Hepatic stellate cell (primary cell): ENCODE measurements at places on chromosomes 7 and 10.

GRCh38 chr7:13540429-13540828, 449.0 kb downstream of the ETV1 start:
- DNase-seq: peak; percentile 14

DNA sequence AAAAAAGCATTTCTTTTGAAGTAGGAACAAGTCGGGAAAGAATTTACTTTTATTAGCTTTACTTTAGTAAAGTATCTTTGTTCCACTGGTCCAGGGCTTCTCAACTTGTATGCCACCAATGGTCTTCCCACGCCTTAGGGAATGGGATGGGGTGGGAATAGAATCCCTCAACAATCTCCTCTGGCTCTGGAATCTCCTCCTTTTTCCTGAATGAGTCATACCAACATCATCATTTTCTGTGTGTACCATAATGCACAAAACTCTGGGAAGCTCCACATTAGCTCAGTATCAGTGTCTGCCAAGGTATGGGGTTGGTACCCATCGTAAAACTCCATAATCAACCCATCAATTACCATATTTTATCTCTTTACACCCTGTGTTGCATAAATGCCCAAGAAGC, 159.4 kb upstream of the BMPER start:
- peak; percentile 28 for DNase-seq

- no peak for DNase-seq
Measured at GRCh38 chr7:37385787-37386186, 62.9 kb downstream of the ELMO1 start.

GRCh38 chr10:42781893-42782445, 626 bp upstream of the BMS1 start:
- DNase-seq: no peak

- DNase-seq: no peak
Measured at GRCh38 chr10:92184977-92185376, 105.9 kb downstream of the CPEB3 start.

DNA sequence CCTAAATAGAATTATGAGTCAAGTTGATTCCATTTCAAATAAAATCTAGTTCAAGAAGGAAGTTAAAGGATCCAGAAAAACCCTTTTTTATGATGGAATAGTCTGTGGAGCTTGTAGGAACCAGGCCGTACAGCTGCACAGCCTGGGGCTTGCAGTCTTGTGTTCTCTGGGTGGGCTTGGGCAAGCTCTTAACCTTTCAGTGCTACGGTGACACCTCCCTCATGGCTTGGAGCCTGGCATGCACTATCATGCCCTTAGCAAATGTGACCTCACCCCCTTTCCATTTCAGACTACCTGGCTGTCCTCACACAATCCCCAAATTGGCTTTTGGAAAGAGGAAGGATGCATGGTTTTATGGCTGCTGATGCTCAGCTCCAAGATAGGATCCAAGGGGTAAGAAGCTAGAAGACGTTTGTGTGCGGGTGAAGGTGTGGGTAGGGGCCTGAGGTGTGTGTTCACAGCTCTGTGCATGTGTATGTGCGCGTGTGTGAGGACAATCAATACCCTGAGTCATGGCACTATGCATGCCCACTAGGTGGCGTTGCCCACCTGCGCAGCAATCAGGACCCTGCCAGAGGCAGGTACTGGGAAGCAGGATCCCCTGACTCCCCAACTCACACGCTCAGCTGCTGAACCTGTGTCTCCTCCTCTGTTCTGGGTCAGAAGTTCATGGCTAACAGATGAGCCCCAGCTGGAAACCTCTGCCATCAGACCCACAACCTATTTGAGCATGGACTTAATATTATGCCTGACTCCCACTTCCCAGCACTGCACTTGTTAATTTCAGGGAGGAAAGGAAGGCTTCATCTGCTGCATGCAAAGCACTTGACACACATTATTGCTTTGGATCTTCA, 113.4 kb downstream of the PTPN20 start:
- peak; percentile 62 for DNase-seq

- no peak for DNase-seq
Measured at GRCh38 chr7:44724276-44724675, 24.4 kb upstream of the ZMIZ2 start.

GRCh38 chr10:63142136-63142535, 9.0 kb downstream of the NRBF2 start:
- no peak for DNase-seq

DNA sequence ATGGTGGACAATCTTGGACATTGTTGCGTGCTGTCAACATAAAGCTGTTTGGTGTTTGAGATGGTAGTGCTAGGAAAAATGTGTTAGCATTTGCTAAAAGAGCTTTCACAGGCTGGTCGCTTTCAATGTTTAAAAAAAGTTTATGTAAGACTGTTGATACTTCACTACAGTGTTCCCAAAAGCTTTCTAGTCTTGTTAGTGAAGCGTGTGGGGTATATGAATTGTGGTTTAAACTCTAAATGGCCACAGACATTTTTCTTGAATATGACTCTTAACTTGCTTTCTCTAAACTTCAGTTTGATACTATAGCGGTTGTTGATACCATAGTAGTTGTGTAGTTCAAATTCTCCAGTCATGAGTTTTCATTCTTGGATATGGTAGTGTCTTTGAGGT, 44.9 kb downstream of the MCU start:
- peak; percentile 6 for DNase-seq

- no peak for DNase-seq
Measured at GRCh38 chr10:4102802-4103344, 317.9 kb upstream of the KLF6 start.

GRCh38 chr7:5692845-5693278, 88.6 kb downstream of the RNF216 start:
- DNase-seq: no peak

DNA sequence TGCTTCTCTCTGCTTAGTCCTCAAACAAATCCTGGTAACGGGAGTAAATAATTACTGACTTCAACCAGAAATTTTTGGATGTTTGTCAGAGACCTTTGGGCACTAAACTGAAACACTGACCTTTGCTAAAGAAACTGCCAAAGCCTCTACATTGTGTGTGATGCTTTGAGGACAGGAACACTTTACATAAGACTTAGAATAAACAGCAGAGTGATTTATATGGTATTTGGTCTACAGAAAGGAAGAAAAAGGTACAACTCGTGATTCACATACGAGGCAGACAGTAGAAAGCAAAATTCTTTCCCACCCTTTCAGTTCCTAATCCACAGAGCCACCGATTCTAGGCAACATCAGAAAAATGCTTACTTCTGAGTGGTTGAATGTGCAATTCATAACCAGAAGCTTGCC, 59.8 kb downstream of the SLC16A12 start:
- no peak for DNase-seq

GRCh38 chr7:139180700-139181311, 50.2 kb upstream of the UBN2 start:
- no peak for DNase-seq

DNA sequence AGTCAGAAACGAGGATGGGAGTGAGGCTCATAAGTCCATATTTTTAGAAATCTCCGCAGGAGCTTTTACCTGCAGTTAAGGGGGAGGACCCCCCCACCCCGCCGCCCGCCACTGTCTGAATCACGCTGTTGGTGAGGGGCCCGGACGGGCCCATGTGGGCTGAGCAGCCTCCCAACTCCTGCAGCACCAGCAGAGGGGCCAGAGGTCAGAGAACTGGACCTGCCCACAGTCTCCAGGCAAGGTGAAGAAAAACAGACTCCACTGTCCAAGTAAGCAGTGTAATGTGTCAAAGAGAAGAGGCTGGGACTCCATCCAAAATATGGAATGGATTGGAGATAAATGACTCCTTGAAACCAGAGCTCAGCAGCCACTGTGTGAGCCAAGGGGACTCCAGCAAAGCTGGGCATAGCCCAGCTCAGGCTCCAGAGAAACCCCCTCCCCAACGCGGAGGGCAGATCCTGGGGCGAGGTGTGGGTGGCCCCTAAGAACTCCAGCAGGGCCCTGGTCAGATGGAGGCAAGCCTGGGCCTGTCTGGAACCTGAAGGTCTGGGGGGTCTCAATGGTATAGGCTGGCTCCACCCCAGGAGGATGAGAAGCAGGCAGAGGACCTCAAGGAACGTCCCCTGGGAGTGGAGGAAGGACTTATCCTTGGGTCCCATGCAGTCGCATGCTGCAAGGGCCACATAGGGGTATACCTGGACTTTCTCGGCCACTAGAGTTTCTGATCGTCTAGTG, 128.5 kb upstream of the TNS3 start:
- no peak for DNase-seq

GRCh38 chr7:130896898-130897514, 163.0 kb upstream of the KLF14 start:
- peak; percentile 73 for DNase-seq

DNA sequence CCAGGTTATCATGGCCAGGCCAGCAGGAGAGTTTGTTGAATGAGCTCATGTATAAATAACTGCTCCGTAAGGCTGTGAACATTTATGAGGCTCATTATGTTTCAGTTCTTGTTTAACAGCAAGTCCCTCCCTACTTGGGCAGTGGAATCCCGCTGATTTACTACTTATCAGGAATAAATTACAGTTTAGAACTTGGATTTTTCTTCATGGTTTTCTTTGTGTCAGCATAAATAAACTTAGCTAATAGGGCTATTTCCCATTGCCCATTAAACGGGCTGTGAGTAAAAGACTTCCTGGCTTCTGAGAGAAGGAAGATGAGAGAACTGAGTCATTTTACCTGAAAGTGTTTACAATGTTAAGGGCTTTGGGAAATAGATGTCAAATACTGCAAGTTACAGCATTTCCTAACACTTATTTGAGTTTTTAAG, 701.6 kb upstream of the ANKRD30A start:
- DNase-seq: no peak

DNA sequence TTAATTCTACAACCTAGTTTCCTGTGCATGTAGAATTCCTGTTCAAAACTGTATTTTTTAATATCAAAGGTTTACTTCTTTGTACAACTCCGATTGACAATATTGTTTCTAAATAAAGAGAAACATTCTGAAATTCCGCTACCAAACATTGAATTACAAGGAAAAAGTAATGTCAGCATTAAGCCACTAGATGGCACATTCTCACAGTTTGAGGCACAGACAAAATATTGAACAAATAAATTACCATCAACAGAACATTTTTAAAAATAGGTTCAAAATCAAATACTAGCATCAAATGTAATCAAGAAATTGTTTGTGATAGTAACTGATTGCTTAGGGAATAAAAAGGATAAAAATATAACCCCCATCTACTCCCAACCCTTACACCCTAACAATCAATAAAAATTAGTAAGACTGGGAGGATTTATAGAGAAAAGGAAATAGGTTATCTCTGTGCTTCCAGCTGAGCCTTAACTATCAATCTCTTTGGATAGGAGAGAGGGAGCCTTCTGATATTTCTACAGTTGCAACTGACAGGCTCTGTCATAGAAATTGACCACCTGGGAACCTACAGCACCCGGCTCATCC, 86.6 kb upstream of the C7orf33 start:
- no peak for DNase-seq

DNA sequence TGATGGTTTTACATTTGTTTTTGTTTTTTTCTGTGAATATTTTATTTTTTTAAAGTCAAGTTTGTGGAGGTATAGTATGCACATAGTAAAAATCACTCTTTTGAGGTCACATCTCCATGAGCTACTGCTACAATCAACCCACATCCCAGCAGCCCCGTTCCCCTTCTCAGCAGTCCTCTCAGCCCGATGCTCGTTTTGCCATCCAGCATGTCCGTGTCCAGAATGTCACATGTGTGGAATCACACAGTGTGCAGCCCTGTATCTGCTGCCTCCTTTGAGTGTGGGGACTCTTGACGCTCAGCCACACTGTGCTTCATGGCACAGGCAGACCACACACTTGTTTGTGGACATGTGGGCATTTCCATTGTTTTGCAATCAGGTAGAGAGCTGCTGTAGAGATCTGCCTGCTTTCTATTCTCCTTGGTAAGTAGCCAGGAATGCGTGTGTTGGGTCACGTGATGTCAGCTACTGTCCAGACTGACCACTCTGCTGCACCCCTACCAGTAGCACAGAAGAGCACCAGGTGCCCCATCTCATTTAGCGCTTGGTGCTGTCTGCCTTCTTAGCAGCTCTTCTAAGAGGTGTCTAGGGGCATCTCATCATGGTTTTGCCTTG, 71.6 kb upstream of the CAMK2B start:
- no peak for DNase-seq

- DNase-seq: no peak
Measured at GRCh38 chr7:128948312-128948973, 10.7 kb downstream of the IRF5 start.

GRCh38 chr7:94135180-94135579, 131.0 kb upstream of the BET1 start:
- DNase-seq: no peak

DNA sequence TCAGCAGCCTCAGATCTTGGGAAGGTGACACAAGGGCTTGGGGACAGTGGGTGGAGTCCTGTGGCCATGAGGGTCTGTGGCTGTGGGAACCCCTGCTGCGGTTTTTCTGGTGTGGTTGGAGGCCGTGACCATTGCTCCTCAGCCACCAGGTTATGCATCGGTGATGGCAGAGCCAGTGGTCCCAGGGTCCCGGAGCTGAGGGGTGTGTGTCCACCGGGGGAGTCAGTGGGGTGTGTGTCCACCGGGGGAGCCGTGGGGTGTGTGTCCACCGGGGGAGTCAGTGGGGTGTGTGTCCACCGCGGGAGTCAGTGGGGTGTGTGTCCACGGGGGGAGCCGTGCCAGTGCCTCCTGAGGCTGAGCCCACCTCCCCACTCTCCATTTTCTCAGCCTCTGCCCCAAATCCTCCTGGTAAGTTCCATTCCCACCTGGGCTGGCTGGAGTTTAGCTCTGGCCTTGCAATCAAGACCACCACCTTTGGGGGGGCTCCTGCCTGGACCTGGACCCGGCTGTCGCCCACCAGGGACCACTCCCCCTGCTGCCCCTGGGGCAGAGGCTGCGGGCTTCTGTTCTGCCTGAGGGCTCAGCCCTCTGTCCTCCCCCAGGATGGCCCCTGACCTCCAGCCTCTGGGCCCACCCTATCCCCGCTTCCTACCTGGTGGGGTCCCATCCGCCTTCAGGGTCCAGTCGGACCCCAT, 143.5 kb downstream of the ELFN1 start:
- no peak for DNase-seq

GRCh38 chr7:96322373-96322695, 436 bp upstream of the SLC25A13 start:
- no peak for DNase-seq

- DNase-seq: no peak
Measured at GRCh38 chr7:131374821-131375220, 47.1 kb downstream of the MKLN1 start.

DNA sequence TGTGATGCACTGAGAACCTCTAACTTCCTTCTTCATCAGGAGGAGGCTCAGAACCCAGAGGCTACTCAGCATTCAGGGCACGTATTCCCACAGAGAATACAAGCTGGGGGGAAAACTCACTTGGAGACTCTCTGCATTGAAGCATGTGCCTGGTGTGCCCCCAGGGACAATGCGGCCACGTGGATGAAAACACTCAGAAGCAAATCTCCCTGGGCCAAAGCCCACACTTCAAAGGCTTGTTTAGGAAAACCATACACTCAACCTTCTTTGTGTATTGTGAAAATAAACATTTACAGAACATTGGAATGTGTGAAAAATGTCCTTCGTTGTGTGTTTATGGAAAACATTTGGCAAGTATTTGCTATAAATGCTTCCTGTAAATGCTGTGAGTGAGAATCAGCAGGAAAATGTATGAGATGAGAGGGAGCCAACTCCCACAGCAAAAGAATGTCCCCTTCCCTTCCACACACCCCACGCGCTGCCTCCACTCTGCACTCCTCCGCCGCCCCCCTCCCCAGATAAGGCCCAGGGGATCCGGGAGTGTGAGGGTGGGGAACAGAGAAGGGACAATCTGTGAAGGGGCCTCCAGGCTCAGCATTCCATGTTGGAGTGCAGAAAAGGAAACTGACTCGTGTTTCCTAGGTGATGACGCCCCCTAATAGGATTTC, 339.5 kb downstream of the ELMO1 start:
- DNase-seq: no peak

- no peak for DNase-seq
Measured at GRCh38 chr7:3835109-3835508, 534.1 kb downstream of the SDK1 start.
